Ascending aorta (tissue), 2 donors: ENCODE measurements at places on chromosomes 1 and 21.

GRCh38 chr1:51325878-51326755 lies 4.2 kb downstream of the TTC39A start:
- peaks cover 4% of the 10 kb centered on the region for H3K4me1 ChIP-seq
- H3K27me3 ChIP-seq = no peaks in the 10 kb centered on the region
- H3K36me3 ChIP-seq = no peaks in the 10 kb centered on the region
- no peak for DNase-seq
- no peak overlapping the region for H3K27ac ChIP-seq

DNA sequence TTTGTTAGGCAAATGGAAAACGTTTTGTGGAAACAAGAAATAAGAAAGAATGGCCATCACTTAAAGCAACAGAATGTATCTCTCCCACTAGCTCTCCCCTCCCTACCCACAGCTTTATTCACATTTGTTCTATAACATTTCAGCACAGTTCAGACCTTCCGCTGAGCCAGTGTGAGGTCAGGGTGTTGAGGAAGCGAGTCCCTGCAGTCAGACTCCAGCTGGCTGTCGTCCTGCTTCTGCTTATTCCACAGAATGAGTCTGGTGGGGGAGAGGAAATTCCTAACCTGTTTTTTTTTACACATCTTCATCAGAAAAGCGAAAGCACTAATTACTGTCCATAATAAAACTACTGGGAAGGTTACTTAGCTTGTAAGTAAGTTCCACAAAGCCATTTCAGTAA lies 39.0 kb downstream of the MRPL39 start:
- H3K36me3 ChIP-seq = no peaks in the 10 kb centered on the region
- peak overlapping the region; percentile 16 for H3K27ac ChIP-seq
- H3K4me1 ChIP-seq = peaks cover 9% of the 10 kb centered on the region
- H3K27me3 ChIP-seq = no peaks in the 10 kb centered on the region

DNA sequence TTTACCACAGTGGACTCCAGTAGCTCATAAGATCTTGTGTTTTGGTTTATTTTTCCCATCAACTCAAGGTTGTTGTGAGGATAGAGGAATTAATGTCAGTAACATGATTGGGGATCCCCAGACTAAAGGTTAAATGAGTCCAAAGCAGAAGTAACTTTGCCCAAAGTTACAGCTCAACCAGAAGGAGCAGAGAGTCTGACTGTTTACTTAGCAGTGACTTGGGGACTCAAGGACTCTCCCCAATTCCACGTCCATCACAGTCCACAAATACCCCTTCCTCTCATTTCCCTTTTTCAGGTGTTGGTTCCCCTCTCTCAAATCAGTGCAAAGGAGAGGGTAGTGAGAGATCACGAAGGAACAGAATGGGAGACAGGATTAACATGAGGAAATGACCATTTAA lies 4.0 kb upstream of the ETV3 start:
- no peak for DNase-seq

- DNase-seq = no peak
- H3K36me3 ChIP-seq = no peaks in the 10 kb centered on the region
Measured at GRCh38 chr1:157830887-157831286, 10.7 kb downstream of the CD5L start.

DNA sequence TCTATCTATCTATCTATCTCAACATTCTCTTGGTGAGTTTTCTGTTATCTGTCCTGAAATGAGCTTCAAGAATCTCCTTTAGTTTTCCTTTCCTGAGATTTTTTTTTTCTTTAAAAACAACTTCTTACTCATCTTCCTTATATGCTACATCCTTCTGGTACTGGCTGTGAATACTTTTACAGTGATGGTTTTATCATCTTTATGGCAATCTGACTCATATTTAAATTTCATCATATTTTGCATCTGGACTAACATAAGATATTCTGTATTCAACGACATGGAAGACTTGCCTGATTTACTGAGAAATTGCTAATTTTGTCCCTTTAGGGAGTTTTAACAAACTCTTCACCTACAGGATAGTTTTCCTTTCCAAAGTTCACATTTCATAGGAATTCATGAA lies 33.0 kb downstream of the PDE4B start:
- H3K27ac ChIP-seq = no peak overlapping the region
- no peak overlapping the region for H3K4me3 ChIP-seq
- H3K36me3 ChIP-seq = no peaks in the 10 kb centered on the region
- no peaks in the 10 kb centered on the region for H3K4me1 ChIP-seq
- no peak for DNase-seq

DNA sequence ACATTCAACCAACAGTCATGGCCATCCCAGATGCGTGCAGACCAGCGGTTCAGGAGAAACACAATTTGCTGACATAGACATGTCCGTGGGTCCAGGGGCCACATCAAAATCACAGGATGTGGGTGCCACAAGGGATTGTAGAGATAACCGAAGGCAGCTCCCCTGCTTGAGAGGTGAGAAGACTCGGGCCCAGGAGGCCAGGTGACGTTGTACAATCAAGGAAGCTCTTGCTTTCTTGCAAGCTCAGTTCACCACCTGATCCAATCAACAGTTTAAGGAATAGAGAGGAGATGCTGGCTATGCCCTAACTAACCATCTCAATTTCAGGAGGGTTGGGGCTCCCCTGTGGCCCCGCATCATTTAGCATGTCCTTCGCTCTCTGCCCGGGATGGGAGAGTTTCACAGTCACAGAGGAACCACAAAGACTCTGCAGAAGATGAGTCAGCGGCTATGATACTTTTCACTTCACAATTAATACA lies 19.5 kb downstream of the UBASH3A start:
- no peaks in the 10 kb centered on the region for H3K27me3 ChIP-seq
- DNase-seq = no peak
- H3K27ac ChIP-seq = no peak overlapping the region
- no peaks in the 10 kb centered on the region for H3K36me3 ChIP-seq
- H3K4me1 ChIP-seq = no peaks in the 10 kb centered on the region
- no peak overlapping the region for H3K4me3 ChIP-seq

DNA sequence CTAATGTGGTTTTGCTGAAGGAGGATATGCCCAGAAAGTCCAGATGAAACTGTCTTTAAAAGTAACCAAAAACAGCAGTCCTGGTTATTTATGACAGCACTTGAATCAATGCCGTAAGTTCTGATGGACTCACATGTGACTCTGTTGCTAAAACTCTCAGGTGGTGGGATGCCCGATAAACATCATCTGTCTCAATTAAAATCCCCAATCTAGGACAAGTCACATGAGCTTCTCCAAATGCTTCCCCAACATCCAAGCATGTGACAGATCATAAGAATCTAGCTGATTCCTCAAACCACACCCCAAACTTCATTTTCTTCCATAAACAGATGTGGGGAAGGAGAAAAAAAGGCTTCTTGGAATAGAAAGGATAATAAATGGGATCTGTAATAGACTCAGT lies 786 bp upstream of the CTSK start:
- H3K27ac ChIP-seq = no peak overlapping the region
- peaks cover 2% of the 10 kb centered on the region for H3K4me1 ChIP-seq
- no peak for DNase-seq
- H3K36me3 ChIP-seq = peaks cover 30% of the 10 kb centered on the region
- H3K4me3 ChIP-seq = no peak overlapping the region
- no peaks in the 10 kb centered on the region for H3K27me3 ChIP-seq

GRCh38 chr1:208247696-208248095 lies 3.5 kb upstream of the PLXNA2 start:
- H3K4me3 ChIP-seq = no peak overlapping the region
- H3K36me3 ChIP-seq = no peaks in the 10 kb centered on the region
- H3K27ac ChIP-seq = no peak overlapping the region
- peaks cover 20% of the 10 kb centered on the region for H3K4me1 ChIP-seq
- H3K27me3 ChIP-seq = no peaks in the 10 kb centered on the region

DNA sequence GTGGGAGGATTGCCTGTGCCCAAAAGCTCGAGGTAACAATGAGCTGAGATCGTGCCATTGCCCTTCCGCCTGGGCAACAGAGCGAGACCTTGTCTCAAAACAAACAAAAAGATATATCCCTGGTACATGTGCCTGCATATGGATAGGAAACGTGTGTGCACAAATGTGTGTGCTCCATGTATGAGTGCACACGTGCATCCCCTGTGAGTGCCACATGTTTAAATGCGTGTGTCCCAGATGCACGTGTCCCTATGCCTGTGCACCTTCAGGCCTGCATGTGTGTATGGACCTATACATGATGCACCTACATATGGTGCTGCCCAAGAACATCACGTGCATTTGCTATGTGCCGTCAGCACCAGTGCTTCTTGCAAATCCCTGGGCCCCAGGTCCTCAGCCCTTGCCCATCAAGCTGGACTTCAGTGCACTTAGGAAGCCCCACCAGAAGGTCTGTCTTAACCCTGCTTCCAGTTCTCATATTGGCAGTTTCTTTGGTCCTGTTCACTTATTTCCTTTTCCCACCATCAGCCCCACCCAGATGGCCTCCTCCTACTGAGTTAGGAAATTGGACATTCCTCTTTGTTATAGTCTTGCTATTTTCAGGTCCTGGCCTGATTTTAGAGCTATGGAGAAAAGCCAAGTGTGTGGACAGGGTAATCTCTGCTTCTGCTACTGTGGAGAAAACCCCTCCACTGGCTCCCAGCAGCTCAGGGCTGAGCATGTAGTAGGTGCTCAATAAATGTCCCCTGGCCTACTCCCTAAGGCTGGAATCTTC lies 15.4 kb downstream of the TIE1 start:
- H3K4me3 ChIP-seq = no peak overlapping the region
- no peak overlapping the region for H3K27ac ChIP-seq
- no peak for DNase-seq
- H3K27me3 ChIP-seq = no peaks in the 10 kb centered on the region
- no peaks in the 10 kb centered on the region for H3K4me1 ChIP-seq

DNA sequence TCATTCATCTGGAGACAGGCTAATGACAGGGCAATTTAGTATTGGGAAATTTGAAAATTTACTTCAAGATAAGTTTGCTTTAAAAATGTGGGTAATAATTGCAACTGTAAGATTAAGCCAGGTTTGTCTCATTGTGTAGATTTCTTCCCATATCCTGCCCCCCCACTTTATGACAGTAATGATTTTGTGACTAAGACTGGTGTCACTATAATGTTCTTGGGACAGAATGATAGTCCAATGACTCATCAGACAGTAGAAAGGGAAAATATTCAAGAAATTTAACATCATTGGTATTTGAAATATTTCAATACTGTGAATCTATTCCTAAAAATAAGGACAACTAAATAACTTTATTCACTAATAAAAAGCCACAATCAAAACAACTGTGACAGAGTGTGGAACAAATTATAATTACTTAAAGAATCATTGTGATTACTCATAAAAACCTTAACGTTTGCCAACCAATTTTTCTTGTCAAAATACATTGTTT lies 36.7 kb downstream of the FH start:
- H3K4me3 ChIP-seq = no peak overlapping the region
- H3K4me1 ChIP-seq = no peaks in the 10 kb centered on the region
- no peak for DNase-seq
- no peaks in the 10 kb centered on the region for H3K27me3 ChIP-seq

GRCh38 chr1:9689971-9690381 lies 38.4 kb downstream of the PIK3CD start:
- peak overlapping the region; percentile 54 for H3K4me3 ChIP-seq
- peaks cover 7% of the 10 kb centered on the region for H3K4me1 ChIP-seq
- DNase-seq = no peak
- no peaks in the 10 kb centered on the region for H3K27me3 ChIP-seq
- H3K27ac ChIP-seq = peak overlapping the region; percentile 63

DNA sequence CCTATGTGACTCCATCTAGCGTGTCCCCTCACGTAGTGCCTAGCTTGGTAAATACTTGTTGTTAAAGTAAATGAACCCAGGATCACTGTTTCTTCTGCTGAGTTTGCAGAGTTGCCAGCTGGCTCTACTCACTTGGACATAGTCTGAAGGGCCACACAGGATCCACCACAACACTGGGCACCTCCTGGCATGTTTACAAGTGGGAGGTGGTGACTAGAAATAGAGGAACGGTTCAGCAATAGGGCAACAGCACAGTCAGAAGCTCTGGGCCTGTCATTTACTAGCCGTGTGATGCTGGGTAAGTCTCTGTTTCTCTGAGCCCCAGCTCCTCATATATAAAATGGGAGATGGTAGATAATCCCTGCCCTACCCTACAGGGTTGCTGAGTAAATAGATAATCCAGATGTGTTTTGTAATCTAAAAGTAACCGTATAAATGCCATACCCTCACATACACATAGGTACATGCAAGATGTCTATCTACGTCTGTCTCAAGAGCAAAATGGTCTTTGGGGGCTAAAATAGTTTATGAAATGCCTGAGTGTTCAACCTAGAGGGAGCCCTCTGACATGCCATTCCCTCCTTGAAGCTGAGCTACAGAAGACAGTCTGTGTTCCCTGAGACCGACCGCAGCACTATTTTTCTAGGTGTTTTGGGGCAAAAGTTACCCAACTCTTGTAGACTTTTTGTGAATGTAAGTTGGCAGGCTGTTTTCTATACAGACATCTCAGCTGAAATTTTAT lies 20.5 kb downstream of the RNF220 start:
- DNase-seq = no peak
- H3K27ac ChIP-seq = no peak overlapping the region
- no peak overlapping the region for H3K4me3 ChIP-seq
- peaks cover 5% of the 10 kb centered on the region for H3K4me1 ChIP-seq
- H3K27me3 ChIP-seq = no peaks in the 10 kb centered on the region

DNA sequence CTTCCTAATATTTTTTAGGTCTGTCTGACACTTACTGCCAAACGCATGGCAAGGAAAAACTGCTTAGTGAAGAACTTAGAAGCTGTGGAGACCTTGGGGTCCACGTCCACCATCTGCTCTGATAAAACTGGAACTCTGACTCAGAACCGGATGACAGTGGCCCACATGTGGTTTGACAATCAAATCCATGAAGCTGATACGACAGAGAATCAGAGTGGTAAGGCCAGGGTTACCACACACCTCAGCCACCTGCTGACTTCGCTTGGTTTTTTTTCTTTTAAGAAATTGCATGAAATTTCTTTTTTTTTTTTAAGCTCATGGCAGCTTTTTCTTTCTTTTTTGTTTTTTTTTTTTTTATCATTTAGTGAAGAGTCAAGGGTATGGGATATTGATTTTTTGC lies 17.2 kb downstream of the ATP1A1 start:
- no peak overlapping the region for H3K4me3 ChIP-seq
- H3K27ac ChIP-seq = no peak overlapping the region
- no peaks in the 10 kb centered on the region for H3K27me3 ChIP-seq

- no peaks in the 10 kb centered on the region for H3K27me3 ChIP-seq
- H3K4me3 ChIP-seq = no peak overlapping the region
- DNase-seq = no peak
- H3K36me3 ChIP-seq = no peaks in the 10 kb centered on the region
Measured at GRCh38 chr1:78387871-78388270, 102.9 kb upstream of the PTGFR start.

- H3K27me3 ChIP-seq = no peaks in the 10 kb centered on the region
- H3K27ac ChIP-seq = no peak overlapping the region
- H3K36me3 ChIP-seq = no peaks in the 10 kb centered on the region
- no peaks in the 10 kb centered on the region for H3K4me1 ChIP-seq
Measured at GRCh38 chr1:194709439-194709838, 1523.0 kb upstream of the B3GALT2 start.
